Type B pancreatic cell (in vitro differentiated cells): ENCODE measurements at places on chromosomes 6 and 20. TPM values are rescaled to one million over a fixed set of nuclear protein-coding genes. Genes with fewer than 3 reads are reported as not detected.
A peak's percentile ranks its signal among the peaks of the same experiment; 100 is the strongest.

The EPPIN gene
- total RNA-seq: 0.24 TPM in 1 of 2 replicates, not detected in the other

The KCNK15 gene
- 0.31 and 0.36 TPM in 2 replicates for total RNA-seq

The LRRC73 gene
- 1.5 and 2.9 TPM in 2 replicates for total RNA-seq

The PTCHD4 gene
- 3.4 and 4.6 TPM in 2 replicates for total RNA-seq

The C20orf204 gene
- 3.0 and 7.4 TPM in 2 replicates for total RNA-seq

The C2 gene
- 2.2 and 3.6 TPM in 2 replicates for total RNA-seq

The ARMH2 gene
- not detected in 2 replicates for total RNA-seq

The ELOVL4 gene
- total RNA-seq: 9.1 and 11.5 TPM in 2 replicates

The MLIP gene
- total RNA-seq: 0.43 TPM in 1 of 2 replicates, not detected in the other

The RAB44 gene
- total RNA-seq: 0.07 TPM in 1 of 2 replicates, not detected in the other

The TULP4 gene
- total RNA-seq: 94.1 and 109 TPM in 2 replicates

The NCOA7 gene
- 29.9 and 54.0 TPM in 2 replicates for total RNA-seq

- no peaks in the 10 kb centered on the region for H3K36me3 ChIP-seq
- H3K27me3 ChIP-seq: peaks cover 10% of the 10 kb centered on the region
- H3K4me3 ChIP-seq: no peak overlapping the region
- no peak for DNase-seq
- no peak overlapping the region for H3K27ac ChIP-seq
Measured at GRCh38 chr6:108100003-108100402, 25.5 kb upstream of the OSTM1 start.

- DNase-seq: no peak
- H3K36me3 ChIP-seq: no peaks in the 10 kb centered on the region
- H3K4me1 ChIP-seq: peaks cover 13% of the 10 kb centered on the region
- no peak overlapping the region for H3K27ac ChIP-seq
Measured at GRCh38 chr6:105178110-105178509, 1.7 kb downstream of the POPDC3 start.

GRCh38 chr20:24423390-24424313, 45.8 kb upstream of the SYNDIG1 start:
- peaks cover 3% of the 10 kb centered on the region for H3K27me3 ChIP-seq
- no peak overlapping the region for H3K27ac ChIP-seq
- H3K4me1 ChIP-seq: no peaks in the 10 kb centered on the region
- H3K4me3 ChIP-seq: no peak overlapping the region
- H3K36me3 ChIP-seq: no peaks in the 10 kb centered on the region
- DNase-seq: no peak

GRCh38 chr20:59571151-59571550, 33.2 kb upstream of the PHACTR3 start:
- H3K27me3 ChIP-seq: peaks cover 70% of the 10 kb centered on the region
- H3K4me1 ChIP-seq: peaks cover 5% of the 10 kb centered on the region
- peak overlapping the region; percentile 35 for H3K4me3 ChIP-seq
- no peak for DNase-seq

GRCh38 chr6:142725024-142725770, 219.8 kb downstream of the HIVEP2 start:
- H3K4me1 ChIP-seq: peaks cover 37% of the 10 kb centered on the region
- DNase-seq: no peak
- peaks cover 3% of the 10 kb centered on the region for H3K27me3 ChIP-seq
- peak overlapping the region; percentile 12 for H3K4me3 ChIP-seq
- H3K36me3 ChIP-seq: no peaks in the 10 kb centered on the region
- H3K27ac ChIP-seq: peak overlapping the region; percentile 32

DNA sequence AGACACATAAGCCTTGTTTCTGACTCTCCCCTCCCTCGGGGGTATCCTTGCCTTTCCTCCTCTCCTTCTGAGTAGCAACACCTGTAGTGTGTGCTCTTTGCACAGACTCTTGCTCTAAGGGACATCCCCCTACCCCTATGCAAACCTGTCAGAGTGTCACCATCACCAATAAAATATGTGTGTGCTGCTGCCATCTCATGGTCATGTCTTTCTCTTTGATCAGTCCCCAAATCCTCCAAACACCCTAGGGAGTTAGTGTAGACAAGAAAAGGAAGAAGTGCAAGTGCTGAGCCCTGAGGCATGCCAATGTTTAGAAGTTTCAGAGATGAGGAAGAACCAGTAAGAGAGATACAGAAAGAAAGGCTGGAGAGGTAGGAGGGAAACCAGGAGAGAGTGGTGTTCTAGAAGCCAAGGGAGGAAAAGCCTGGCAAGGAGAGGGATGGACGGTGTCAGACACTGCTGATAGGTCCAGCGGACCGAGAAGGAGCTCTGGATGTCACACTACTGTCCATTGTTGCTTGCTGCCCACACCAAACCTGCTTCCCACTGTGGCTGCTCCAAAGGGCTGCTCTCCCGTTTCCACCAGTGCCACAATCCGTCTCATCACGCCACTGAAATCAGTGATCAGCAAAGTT, 16.4 kb downstream of the TRMT6 start:
- H3K4me3 ChIP-seq: no peak overlapping the region
- no peaks in the 10 kb centered on the region for H3K36me3 ChIP-seq
- no peaks in the 10 kb centered on the region for H3K4me1 ChIP-seq
- no peak overlapping the region for H3K27ac ChIP-seq
- H3K27me3 ChIP-seq: peaks cover 32% of the 10 kb centered on the region

DNA sequence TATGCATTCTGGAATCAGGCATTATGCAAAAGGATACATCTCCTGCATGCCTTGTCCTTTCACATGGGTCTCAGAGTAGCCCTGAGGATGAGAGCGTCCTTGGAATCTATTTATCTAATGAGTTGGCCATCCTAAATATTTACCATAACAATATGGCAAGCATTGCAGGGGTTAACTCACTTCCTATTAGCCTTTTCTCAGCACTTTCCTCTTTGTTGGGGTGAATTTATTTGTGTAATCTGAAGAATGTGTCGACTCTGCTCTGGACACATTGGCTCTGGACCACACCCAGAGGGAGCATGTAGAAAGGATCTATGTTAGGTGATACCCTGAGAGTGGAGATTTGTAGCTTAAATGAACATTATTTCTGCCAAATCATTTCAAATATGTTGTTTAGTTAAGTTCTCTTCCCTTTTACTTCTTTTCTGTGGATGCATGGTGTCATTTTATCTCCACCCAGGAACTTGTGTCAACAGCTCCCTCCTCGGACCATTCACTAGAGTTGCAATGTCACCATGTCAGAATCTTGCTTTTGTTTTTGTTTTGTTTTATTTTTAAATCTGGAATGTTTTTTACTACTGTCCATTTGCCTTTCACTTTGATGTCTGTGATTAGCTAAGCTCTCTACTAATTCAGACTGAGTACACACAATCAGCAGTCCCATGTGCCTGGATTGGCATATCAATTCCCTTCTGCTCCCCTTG, 757.0 kb upstream of the MMS22L start:
- no peaks in the 10 kb centered on the region for H3K36me3 ChIP-seq
- H3K4me1 ChIP-seq: peaks cover 25% of the 10 kb centered on the region
- DNase-seq: no peak

DNA sequence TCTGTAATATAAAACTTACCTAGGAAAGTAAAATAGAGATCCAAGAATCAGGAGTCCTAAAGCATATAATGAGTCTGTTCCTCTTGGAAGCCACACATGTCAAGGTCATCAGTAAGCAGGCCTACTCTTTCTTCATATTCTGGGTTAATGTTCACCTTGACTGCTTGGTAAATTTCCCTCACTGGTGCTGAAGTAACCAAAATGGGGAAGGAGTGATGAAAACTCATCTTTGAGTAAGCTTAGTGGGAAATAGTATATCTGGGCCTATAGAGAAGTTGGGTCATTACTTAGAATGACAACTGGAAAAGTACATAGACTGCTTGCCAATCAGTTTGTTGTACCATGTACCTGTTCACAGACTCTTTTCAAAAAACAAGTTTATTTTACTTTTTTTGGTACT, 6.6 kb downstream of the TSPYL4 start:
- H3K4me3 ChIP-seq: no peak overlapping the region
- no peaks in the 10 kb centered on the region for H3K27me3 ChIP-seq
- no peak for DNase-seq
- H3K36me3 ChIP-seq: peaks cover 22% of the 10 kb centered on the region
- H3K4me1 ChIP-seq: peaks cover 32% of the 10 kb centered on the region
- H3K27ac ChIP-seq: no peak overlapping the region

DNA sequence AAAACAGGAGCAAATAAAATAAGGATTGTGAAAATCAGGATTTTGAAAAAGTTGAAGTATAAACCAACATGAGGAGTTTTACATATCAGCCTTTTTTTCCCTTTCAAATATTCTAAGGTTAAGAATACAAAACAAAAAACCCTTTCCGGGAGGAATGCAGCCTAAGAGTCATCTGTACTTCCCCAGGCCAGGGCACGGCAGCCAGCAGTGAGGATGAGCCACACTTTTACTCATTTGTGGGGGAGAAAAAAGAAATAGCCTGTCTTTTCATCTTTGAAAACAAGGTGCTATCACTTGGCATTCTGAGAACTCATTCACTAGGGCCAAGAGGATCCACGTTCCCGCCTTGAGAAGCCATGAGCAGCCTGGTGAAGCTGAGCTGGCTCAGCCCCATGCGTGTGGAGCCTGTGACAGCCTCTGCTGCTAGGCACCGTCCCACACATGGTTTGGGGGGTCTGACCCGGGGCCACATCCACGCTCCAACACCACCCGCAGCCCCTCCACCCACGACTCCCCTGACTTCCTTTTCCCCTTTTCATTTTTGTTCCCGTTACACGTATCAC, 11.2 kb downstream of the SLC22A1 start:
- DNase-seq: no peak
- peaks cover 11% of the 10 kb centered on the region for H3K36me3 ChIP-seq
- H3K4me3 ChIP-seq: no peak overlapping the region
- no peak overlapping the region for H3K27ac ChIP-seq
- peaks cover 4% of the 10 kb centered on the region for H3K4me1 ChIP-seq

- peak overlapping the region; percentile 63 for H3K4me3 ChIP-seq
- H3K27me3 ChIP-seq: peaks cover 26% of the 10 kb centered on the region
Measured at GRCh38 chr20:6575912-6576401, 191.5 kb upstream of the BMP2 start.

DNA sequence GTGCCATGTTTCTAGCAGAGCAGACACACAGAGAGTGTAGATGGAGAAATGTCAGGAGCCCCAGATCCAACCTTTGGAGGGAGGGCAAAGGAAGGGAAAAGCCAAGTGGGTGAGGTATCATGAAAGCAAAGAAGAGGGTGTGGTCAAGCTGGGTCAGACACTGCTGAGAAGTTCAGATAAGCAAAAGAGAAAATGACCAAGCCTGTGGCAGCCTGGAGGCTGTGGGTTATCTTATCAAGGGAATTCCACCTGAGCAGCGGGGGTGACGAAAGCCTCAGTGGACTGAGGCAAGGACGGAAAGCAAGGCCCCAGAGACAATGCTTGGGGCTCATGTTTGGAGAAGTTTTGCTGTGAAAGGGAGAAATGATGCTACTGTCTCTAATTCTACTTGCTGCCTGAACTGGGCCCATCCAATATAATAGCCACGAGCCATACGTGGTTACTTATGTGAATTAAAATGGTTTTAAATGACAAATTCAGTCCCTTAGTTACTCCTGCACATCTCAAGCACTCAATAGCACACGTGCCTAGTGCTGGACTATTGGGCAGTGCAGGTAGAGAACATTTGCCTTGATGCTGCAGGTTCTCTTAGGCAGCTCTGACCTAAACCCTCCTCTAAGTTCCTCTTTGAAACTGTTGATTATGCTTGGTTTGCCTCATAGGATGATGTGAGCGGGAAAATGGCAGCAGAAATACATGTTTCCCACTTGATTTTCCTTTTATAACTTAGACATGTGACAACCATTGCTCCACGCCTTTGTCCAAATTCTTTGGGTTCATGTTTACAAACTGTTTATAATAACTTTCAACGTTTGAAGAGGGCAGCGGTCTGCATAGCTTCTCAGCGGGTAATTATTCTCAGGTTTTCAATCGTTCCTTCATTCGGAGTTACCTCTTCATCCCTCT, 63.7 kb downstream of the SLC22A23 start:
- peaks cover 9% of the 10 kb centered on the region for H3K36me3 ChIP-seq
- no peak for DNase-seq
- peaks cover 16% of the 10 kb centered on the region for H3K4me1 ChIP-seq
- H3K27ac ChIP-seq: peak overlapping the region; percentile 53
- no peak overlapping the region for H3K4me3 ChIP-seq

DNA sequence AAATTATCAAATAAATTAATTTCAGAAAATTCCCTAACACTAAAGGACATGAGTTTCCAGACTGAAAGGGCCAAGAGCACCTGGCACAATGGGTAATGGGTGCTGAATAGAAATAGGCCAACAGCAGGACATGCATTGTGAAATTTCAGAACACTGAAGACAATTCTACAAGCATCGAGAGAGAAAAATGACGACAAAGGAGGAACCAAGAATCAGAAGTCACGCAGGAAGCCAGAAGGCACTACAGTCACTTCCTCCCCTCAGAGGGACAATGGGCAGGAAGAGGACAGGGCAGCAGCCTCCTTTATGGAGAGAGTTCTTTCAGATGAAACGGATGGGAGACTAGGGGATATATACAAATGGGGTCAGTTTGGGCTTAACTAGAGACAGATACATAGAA, 29.6 kb downstream of the PCNA start:
- no peak overlapping the region for H3K27ac ChIP-seq
- no peak overlapping the region for H3K4me3 ChIP-seq
- DNase-seq: no peak
- H3K27me3 ChIP-seq: no peaks in the 10 kb centered on the region
- peaks cover 4% of the 10 kb centered on the region for H3K36me3 ChIP-seq
- H3K4me1 ChIP-seq: no peaks in the 10 kb centered on the region

GRCh38 chr20:25295386-25296093, 47.7 kb downstream of the PYGB start:
- H3K4me1 ChIP-seq: no peaks in the 10 kb centered on the region
- H3K27me3 ChIP-seq: no peaks in the 10 kb centered on the region
- peak overlapping the region; percentile 84 for H3K27ac ChIP-seq
- H3K36me3 ChIP-seq: no peaks in the 10 kb centered on the region
- no peak for DNase-seq

- H3K36me3 ChIP-seq: no peaks in the 10 kb centered on the region
- H3K4me3 ChIP-seq: no peak overlapping the region
- DNase-seq: no peak
- peaks cover 9% of the 10 kb centered on the region for H3K27me3 ChIP-seq
Measured at GRCh38 chr20:57953638-57954037, 243.8 kb upstream of the PMEPA1 start.

GRCh38 chr6:111027219-111027618, 45.4 kb downstream of the RPF2 start:
- H3K27me3 ChIP-seq: no peaks in the 10 kb centered on the region
- peaks cover 34% of the 10 kb centered on the region for H3K36me3 ChIP-seq

DNA sequence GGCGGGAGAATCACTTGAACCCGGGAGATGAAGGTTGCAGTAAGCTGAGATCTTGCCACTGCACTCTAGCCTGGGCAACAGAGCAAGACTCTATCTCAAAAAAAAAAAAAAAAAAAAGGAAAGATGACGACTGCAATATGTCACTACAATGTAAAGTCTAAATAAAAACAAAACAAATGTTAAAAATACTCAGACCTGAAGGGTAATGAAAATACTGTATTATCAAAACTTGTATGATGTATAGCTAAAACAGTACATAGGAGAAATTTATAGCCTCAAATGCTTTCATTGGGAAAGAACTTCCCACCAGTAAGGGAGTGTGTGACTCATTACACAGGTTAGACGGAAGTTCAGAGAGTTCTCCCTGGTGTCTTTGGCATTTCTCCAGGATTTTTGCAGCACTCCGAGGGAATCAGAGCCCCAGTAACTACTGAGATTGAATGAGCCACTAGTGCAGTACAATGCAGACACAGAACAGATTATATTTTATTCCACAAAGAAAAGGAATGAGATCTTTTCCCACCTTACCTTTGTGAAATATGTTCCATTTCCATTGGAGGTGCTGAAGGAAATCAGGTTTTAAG, 12.5 kb upstream of the RALGAPB start:
- peaks cover 6% of the 10 kb centered on the region for H3K4me1 ChIP-seq
- no peak for DNase-seq
- peak overlapping the region; percentile 8 for H3K4me3 ChIP-seq
- peaks cover 3% of the 10 kb centered on the region for H3K27me3 ChIP-seq
- peak overlapping the region; percentile 42 for H3K27ac ChIP-seq

GRCh38 chr20:33075281-33075680, 4.2 kb upstream of the BPIFB4 start:
- H3K4me3 ChIP-seq: no peak overlapping the region
- H3K27ac ChIP-seq: no peak overlapping the region
- peaks cover 63% of the 10 kb centered on the region for H3K27me3 ChIP-seq
- H3K36me3 ChIP-seq: no peaks in the 10 kb centered on the region
- H3K4me1 ChIP-seq: no peaks in the 10 kb centered on the region
